ENCODE measurements at places on chromosomes 6 and 20.

DNA sequence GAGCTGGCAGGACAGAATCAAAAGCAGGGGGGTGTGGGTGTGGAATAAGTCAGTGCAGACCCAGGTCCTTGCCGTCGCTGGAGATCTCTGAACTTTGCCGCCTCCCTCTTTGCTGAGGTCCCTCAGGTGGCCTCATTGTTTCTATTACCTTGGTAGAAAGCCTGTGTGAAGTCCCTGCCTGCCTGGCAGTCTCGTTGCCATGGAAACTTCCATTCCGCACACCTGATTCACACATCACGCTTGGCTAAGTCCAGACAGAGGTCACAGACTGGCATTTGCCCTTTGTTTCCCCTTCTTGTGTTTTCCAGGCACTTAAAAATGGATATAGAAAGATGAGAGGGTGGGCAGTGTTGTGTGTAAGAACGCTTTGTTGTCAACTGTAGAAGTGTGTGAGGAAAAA, 260.6 kb downstream of the PRL start:
- no peak for DNase-seq

DNA sequence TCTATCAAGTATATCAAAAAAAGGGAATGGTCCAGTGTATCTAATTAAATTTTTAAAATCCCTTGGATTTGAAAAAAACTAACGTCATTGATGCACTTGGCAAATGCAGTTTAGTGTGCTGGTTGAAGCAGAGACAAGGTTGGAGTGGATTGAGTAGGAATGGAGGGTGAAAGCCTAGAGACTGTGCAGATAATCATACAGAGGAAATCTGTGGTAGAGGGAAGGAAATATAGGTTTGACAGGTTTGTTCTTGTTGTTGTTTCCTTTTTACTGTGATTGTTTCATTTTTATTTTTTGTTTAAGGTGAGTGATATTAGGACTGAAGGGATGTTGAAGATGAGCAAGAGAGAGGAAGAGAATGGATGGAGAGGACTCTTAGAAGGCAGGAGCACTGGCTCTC, 29.0 kb upstream of the L3MBTL3 start:
- DNase-seq: no peak

DNA sequence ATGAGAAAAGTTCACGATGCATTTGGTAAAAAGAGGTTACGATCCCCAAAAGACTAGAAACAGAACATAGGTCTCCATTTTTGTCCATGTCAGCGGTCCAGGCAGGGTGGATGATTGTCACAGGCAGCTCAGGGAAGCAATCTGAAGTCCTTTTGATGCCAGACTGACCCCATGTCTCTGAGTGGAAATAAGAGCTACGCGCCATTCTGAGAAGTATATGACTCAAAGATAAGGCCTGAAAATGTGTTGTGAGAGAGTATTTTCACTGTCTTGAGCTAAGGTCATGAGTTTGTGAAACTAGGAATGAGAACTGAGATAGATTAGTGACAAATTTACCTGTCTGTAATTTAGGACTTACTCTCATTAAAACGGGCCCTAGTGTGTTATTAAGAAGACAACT, 69.5 kb downstream of the LYRM4 start:
- no peak for DNase-seq

GRCh38 chr20:22430746-22431168, 153.6 kb downstream of the FOXA2 start:
- no peak for DNase-seq

DNA sequence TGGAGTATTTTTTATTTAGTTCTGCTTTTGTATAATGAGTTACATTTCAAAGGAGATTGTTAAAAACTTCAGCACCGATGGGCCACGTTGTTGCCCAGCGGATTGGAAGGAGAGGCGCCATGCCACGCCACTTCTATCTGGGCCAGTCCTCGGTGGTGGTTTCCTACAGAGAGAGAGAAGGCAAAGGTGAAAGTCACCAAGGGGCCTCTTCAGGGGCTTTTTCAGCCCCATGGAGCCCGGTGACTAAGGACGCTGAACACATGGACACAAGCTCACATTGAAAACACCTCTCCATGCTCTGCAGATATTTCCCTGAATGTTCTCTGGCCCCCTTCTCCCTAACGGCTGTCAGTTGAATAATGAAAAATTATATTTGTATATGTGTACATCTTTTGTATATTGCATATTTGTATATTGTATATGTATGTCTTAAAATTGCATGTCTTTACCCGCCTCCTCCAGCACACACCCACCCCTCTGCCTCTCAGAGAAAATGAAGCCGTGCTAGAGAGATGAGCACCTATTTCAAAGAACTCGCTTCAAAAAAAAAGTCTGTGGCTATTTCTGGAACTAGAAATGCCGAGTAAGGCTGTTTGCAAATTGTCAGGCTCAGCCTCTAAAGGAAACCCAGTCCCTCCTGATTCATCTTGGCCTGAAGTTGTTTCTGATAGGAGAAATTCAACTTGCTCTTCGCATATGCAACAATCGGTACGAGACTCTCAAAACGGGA, 91.9 kb upstream of the CDH4 start:
- no peak for DNase-seq

GRCh38 chr20:11546939-11547338, 370.8 kb upstream of the BTBD3 start:
- DNase-seq: no peak

DNA sequence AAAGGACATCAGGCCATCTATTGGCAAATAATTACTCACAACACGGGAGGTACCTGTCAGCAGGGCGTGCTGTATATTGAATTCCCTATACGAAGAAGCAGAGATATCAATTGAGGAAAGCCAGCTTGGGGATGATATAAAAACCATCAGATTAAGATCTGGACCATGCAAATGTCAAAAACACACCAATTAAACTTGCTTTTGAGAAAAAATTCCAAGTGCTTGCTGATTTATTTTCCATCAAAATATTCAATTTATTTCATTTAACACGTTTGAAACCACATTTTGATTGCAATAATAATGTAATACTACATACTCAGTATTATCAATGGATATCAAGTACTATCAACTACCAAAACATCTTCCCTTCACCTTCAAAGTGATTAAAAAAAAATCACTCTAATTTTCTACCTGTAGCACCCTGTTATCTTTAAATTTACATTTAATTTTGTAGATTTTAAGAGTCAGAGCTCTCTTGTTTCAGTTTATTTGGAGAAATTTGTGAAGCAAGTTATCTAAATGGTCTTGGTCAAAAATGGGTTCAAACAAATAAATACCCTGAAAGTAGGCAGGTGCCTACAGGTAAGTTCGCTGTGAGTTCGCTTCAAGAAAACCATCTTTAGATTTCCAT, 6.8 kb upstream of the TBX18 start:
- DNase-seq: no peak

DNA sequence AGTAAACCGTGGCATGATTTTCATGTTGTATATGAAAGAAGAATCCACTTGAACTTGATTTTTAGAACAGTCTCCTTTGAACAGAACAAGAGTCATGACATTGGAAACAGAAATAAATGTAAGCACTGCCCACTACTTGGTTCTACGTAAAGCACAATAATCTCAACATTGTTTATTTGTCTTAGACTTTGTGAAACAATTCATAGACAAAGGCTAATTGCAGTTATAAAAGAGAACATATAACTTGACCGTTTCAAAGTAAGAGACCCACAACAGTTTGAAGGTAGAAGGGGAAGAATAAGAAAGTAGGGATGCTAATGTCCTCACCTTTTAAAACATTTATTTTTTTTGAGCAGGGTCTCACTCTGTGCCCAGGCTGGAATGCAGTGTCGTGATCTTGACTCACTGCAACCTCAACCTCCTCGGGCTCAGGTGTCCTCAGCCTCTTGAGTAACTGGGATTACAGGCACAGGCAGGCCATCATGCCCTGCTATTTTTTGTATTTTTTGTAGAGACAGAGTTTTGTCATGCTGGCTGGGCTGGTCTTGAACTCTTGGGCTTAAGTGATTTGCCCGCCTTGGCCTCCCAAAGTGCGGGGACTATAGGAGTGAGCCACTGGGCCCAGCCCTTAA, 71.1 kb downstream of the POPDC3 start:
- no peak for DNase-seq

- DNase-seq: peak; percentile 6
Measured at GRCh38 chr6:76682842-76683241, 610.4 kb upstream of the IMPG1 start.

DNA sequence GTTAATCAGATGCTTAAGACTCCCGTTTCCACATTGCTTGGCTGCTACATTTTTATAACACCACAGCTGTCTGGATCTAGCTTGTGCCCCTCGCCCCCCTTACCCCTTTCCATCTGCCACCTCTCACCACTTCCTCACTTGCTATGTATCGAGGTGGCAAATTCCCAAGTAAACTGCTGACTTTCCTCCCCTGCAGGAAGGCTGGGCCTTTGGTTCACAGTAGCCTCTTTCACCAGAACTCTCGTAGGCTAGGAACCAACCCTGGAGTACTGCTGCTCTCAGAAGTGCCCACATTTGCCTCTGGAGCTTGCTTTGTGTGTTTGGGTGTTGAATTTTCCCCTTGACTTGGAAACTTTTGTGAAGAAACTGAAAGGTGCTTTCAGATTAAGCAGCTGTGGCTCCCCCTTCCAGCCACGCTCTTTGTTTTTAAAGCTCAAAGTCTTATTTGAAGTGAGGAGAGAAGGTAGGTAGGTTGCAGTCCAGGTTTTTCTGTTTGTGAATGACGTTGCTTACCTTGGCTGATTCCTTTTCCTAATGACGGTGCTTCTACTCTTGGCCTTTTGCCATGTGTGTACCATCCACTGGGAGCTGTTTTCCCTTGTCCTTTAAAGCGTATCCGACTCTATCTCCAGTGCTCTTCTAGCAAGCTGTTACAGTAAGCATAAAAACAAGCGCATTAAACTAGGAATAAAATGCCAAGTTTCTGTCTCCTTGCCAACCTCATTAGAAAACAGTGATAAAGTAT, 90.4 kb downstream of the CARMIL1 start:
- DNase-seq: no peak

- no peak for DNase-seq
Measured at GRCh38 chr6:81439417-81439816, 313.1 kb downstream of the TENT5A start.

GRCh38 chr6:209432-210103, 82.7 kb upstream of the DUSP22 start:
- no peak for DNase-seq

DNA sequence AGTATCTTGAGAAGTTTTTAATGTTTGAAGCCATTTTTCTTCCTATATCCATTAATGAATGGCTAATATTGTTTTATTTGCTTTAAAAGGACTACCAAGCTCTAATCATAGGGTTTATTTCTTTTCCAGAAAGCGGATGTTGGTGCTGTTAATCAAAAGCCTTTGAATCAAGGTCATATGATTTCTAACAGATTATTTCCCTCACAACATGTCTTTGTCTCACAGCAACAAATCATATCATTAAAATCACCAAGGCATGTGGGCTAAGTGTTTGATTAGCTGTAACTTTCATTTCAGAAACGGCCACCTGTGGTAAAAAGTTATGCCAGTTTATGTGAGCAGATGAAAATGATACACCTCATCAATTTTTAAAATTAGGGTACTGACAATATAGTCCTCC, 21.7 kb downstream of the TRAF3IP2 start:
- DNase-seq: no peak

- DNase-seq: no peak
Measured at GRCh38 chr20:40617594-40617993, 71.4 kb downstream of the MAFB start.

- no peak for DNase-seq
Measured at GRCh38 chr6:159606786-159607185, 86.3 kb downstream of the SOD2 start.

DNA sequence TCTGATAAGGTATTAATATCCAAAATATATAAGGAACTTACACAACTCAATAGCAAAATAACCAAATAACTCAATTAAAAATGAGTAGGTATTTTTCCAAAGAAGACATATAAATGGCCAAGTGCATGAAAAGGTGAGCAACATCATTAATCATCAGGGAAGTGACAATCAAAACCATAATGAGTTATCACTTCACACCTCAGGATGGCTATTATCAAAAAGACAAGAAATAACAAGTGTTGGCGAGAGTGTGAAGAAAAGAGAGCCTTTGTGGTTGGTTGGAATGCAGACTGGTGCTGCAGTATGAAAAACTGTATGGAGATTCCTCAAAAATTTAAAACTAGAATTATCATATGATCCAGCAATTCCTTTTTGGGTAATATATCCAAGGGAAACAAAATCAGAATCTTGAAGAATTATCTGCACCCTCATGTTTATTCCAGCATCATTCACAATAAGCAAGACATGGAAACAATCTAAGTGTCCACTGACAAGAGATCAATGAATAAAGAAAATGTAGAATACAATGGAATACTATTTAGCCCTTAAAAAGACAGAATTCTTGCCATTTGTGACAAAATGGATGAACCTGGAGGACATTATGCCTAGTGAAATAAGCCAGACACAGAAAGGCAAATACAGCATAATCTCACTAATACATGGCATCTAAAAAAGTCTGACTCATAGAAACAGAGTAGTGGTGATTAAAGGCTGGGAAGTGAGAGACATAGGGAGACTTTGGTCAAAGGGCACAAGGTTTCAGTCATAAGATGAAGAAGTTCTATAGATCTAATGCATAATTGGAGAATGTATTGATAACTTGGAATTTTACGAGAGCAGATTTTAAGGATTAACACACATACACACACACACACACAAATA, 175.6 kb downstream of the FOXA2 start:
- no peak for DNase-seq

- DNase-seq: no peak
Measured at GRCh38 chr20:41958391-41958790, 340.2 kb upstream of the CHD6 start.

- DNase-seq: peak; percentile 15
Measured at GRCh38 chr6:100633096-100633777, 168.5 kb upstream of the SIM1 start.

DNA sequence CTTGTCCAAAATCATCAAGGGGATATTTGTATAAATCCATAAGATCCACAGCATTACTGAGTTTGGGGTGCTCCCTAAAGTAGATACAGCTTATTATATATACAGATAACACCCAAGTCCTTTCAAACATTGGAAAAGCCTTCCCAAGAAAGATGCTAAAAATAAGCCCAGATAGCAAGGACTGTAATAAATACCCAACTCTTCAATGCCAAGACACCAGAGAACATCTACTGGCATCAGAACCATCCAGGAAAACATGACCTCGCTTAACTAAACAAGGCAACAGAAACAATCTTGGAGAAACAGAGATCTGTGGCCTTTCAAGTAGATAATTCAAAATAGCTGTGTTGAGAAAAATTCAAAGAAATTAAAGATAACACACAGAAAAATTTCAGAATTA, 761.4 kb downstream of the GRIK2 start:
- no peak for DNase-seq

DNA sequence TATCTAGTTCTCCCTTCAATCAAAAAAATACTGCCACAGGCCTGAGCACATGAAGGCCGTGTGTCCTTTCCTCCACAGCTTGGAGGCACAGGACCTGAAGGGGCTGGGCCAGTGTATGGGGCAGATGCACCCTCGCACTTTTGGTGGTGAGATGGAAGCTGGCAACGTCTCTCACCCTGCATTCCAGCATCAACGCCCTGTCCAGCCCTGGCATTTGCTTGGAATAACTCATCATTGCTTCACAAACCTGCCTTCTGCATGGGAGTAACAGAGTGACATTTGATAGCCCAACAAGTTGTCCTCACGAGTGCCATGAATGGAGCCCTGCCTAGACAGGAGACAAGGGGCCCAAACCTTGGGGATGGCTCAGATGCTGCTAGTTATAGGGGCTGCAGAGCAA, 257.9 kb downstream of the SMOC2 start:
- no peak for DNase-seq

- DNase-seq: no peak
Measured at GRCh38 chr20:21228511-21228910, 74.6 kb upstream of the XRN2 start.

Measured in A673 (cell line).